ENCODE measurements at places on chromosomes 1 and 21. TPM values are rescaled to one million over a fixed set of nuclear protein-coding genes. Genes with fewer than 3 reads are reported as not detected.

The CYP4A22 gene
- total RNA-seq = not detected

The HTR1D gene
- total RNA-seq = 0.42 TPM

The SYT2 gene
- not detected for total RNA-seq

The RNU1-1 gene
- total RNA-seq = under 0.01 TPM

The OR6Y1 gene
- not detected for total RNA-seq

The TDRD5 gene
- total RNA-seq = not detected

The NBPF12 gene
- total RNA-seq = 4.4 TPM

The RHD gene
- total RNA-seq = not detected

The LHX8 gene
- total RNA-seq = not detected

The CLDN17 gene
- not detected for total RNA-seq

The VHLL gene
- not detected for total RNA-seq

The CFHR5 gene
- not detected for total RNA-seq

The LRP8 gene
- total RNA-seq = 59.7 TPM

The CASQ2 gene
- not detected for total RNA-seq

The OR2L3 gene
- not detected for total RNA-seq

The GBP7 gene
- not detected for total RNA-seq

The CCDC185 gene
- not detected for total RNA-seq

The CHRM3 gene
- total RNA-seq = not detected

The UBXN10 gene
- not detected for total RNA-seq

The CLCA4 gene
- not detected for total RNA-seq

The ZSWIM5 gene
- 0.46 TPM for total RNA-seq

The SPRR2A gene
- not detected for total RNA-seq

The UMODL1 gene
- total RNA-seq = not detected

The SMCP gene
- total RNA-seq = not detected

The FLVCR1 gene
- 8.9 TPM for total RNA-seq

The PBX1 gene
- total RNA-seq = 4.8 TPM

The BRDT gene
- not detected for total RNA-seq

The SAMD13 gene
- total RNA-seq = 2.6 TPM

The SLC5A9 gene
- not detected for total RNA-seq

The PPM1J gene
- total RNA-seq = 0.81 TPM

The LCE2C gene
- not detected for total RNA-seq

The KCNK1 gene
- 0.20 TPM for total RNA-seq

The OR6K3 gene
- not detected for total RNA-seq

The LRRC42 gene
- total RNA-seq = 23.4 TPM

The RAB7B gene
- 0.59 TPM for total RNA-seq

The ANKRD34A gene
- 0.20 TPM for total RNA-seq

The KIAA0040 gene
- 34.5 TPM for total RNA-seq

The FCRL2 gene
- total RNA-seq = not detected

The OLIG1 gene
- not detected for total RNA-seq

The APOBEC4 gene
- not detected for total RNA-seq

The PRDM16 gene
- total RNA-seq = 0.35 TPM

The CYP4Z1 gene
- not detected for total RNA-seq

The SYCP1 gene
- total RNA-seq = not detected

The LMX1A gene
- total RNA-seq = not detected

The FALEC gene
- 0.20 TPM for total RNA-seq

The FH gene
- 114 TPM for total RNA-seq

The KCNJ10 gene
- total RNA-seq = not detected

The PEX19 gene
- 27.1 TPM for total RNA-seq

All from pulmonary artery endothelial cell (primary cell).